ENCODE measurements at places on chromosomes 16 and 17.

GRCh38 chr16:87253536-87253935 lies 63.7 kb downstream of the C16orf95 start:
- H3K27me3 ChIP-seq, result no peaks in the 10 kb centered on the region
- no peaks in the 10 kb centered on the region for H3K36me3 ChIP-seq
- no peak overlapping the region for H3K4me3 ChIP-seq
- no peak overlapping the region for H3K27ac ChIP-seq
- H3K4me1 ChIP-seq, result no peaks in the 10 kb centered on the region

DNA sequence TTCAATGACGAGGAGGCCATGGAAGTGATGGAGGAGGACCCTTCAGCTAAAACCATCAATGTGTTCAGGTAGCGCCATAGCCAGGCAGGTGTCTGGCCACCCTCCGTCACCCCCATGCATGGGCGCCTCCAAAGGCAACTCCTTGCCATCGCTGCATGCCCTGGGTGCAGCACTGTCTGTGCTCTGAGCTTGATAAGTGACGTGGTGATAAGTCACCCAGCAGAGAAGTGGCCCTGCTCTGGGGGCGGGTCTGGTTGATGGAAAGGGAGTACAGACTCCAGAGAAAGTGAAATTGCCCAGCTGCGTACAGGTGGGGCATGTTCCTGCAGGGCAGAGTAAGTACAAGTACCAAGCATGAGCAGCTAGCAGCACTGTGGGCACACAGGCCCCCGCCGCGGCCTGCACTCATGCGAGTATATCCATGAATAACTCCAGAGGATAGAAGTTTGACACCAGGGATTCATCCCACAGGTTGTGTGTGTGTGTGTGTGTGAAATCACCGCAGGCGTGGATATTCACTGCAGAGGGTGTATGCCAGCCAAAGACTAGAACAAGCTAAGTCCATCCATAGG lies 13.1 kb downstream of the DNAI2 start:
- no peak overlapping the region for H3K4me3 ChIP-seq
- DNase-seq, result no peak
- H3K27ac ChIP-seq, result no peak overlapping the region
- no peaks in the 10 kb centered on the region for H3K27me3 ChIP-seq

DNA sequence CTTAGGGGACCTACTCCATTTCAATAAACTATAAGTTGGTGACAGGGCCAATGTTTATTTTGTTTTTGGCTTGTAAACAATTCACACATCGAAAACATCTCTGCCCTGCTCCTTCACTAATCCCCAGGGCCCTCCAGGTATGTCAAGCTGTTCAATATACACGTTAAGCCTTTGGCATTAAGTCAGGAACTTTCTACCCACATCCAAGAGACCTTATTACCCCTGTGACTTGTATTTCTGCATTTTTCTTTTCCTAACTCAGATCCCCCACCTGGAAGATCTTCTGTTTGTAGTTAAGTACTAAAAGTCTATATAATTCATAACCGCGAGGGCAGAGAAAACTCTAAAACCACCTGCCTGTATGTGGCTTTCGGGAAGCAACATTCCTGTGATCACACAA lies 106.8 kb upstream of the AXIN2 start:
- no peak overlapping the region for H3K4me3 ChIP-seq
- no peaks in the 10 kb centered on the region for H3K36me3 ChIP-seq
- no peak overlapping the region for H3K27ac ChIP-seq
- no peak for DNase-seq

GRCh38 chr16:30350134-30350871 lies 4.8 kb downstream of the CD2BP2 start:
- no peak overlapping the region for H3K27ac ChIP-seq
- no peak overlapping the region for H3K4me3 ChIP-seq
- H3K27me3 ChIP-seq, result no peaks in the 10 kb centered on the region
- H3K36me3 ChIP-seq, result peaks cover 25% of the 10 kb centered on the region
- no peak for DNase-seq
- peaks cover 4% of the 10 kb centered on the region for H3K4me1 ChIP-seq

DNA sequence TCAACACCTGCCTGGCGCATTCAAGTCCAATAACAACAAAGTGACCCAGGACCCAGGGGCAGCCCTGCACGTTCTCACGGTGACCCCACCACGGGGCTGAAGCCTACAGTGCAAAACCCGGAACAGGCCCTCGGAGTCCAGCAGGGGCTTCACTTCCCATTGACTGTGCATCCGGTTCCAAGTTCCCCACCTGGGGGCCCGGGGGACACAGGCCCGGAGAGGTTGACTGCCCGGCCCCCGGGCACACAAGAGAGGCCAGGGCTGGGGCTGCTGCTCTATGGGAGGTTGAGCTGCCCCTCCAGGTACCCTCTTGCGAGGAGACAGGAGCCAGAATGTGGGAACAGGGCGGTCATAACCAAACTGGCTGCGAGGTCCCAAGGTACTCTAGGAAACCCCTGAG lies 31.3 kb downstream of the ENGASE start:
- H3K4me3 ChIP-seq, result no peak overlapping the region
- no peak overlapping the region for H3K27ac ChIP-seq
- H3K36me3 ChIP-seq, result no peaks in the 10 kb centered on the region
- no peak for DNase-seq

DNA sequence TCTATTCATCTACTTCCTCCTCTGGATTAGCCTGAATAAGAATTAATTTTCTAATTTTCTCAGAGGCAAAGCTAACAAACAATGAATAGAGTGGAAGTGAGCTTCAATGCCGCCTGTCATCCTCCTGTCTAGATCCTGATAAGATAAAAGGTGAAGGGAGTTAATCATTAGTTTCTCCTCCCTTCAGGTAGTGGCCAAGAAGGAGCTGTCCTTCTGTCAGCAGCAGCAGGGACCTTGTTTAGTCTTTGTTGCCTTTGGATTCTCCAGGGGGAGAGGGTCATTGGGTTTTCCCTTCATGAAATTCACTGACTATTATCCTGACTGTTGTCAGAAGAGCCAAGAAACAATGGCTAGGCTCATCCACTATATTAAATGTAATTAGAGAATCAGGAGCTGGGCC lies 420.2 kb upstream of the GOT2 start:
- no peaks in the 10 kb centered on the region for H3K27me3 ChIP-seq
- no peaks in the 10 kb centered on the region for H3K36me3 ChIP-seq
- no peak overlapping the region for H3K27ac ChIP-seq

DNA sequence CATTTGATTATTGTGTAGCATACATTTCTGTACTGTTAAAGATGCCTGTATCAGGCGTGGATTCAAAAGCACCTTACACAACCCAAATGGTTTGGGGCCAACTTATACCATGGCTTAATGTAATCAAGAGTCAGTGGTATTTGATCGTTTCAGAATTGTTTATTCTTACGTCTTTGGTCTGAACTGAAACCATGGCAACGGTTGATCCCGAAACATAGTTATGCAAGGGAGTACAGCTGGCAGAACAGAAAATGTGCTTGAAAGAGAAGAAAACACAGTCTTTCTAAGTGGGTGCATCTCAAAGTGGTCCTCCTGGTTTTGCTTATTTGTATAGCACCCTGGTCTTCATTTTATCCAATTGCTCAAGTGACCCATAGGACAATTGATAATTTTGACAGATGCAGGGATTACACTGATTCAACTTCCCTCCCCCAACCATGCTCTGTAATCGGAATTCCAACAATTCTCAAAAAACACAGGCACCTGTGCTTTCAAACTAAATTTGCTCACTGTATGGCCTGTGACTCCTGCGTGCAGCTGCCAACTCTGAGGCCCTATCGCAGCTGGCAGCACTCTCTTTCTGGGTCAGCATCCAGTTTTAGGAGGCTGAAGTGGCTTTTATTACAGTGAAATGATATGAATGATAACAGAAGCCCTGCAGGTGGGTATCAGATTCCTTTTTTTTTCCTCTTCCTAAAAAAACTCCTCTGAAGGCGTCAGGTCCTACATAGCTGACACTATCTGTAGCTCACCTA lies 77.0 kb upstream of the AXIN2 start:
- H3K4me1 ChIP-seq, result 0 out of 2 replicates have a peak, but pooled peaks cover 2% of the 10 kb centered on the region
- no peak overlapping the region for H3K27ac ChIP-seq
- H3K36me3 ChIP-seq, result no peaks in the 10 kb centered on the region
- no peak overlapping the region for H3K4me3 ChIP-seq

GRCh38 chr16:75250809-75251279 lies 580 bp downstream of the BCAR1 start:
- no peaks in the 10 kb centered on the region for H3K36me3 ChIP-seq
- H3K27me3 ChIP-seq, result no peaks in the 10 kb centered on the region
- H3K4me3 ChIP-seq, result peak overlapping the region; percentile 64
- H3K4me1 ChIP-seq, result peaks cover 73% of the 10 kb centered on the region
- no peak for DNase-seq

DNA sequence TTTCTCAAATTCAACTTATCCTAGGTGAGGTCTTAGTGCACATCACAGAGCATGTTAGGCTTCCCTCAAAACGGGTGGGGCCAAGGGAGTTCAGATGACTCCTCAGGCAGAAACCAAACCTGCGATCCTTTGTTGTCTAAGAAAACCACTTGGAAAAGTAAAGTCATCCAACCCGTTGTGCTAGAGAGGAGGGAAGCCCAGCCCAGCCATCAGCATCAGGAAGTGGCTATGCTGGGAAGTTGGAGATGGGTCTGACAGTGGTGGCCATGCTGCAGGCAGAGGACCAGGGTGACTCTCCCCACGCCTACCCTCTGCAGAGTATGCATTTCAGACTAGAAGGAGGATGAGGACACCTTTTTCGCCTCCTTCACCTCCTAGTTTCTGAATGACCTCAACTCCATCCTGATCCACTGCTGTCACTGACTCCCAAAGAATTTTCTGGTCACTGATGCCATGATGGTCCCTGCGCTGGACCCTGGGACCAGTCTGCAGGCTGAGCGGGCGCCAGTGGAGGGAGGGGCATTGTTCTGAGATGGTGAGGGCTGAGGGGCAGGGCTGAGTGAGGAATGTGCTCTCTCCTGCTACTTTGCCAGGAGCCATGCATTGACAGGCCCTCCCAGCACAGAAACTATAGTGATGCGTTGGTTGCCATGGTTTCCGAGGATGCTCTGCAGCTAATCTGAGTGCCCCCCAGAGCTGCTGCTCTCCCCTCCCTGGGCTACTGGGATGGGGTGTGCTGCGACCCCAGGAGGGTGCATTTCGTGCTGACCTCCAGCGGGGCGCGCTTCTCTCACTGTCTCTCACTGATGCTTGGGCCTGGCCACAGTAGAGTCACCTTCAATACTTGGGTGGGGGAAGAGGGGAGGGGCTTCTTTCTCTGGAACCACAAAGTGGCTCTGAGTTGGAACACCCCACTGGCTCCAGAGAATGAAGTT lies 20.4 kb downstream of the ALOX12B start:
- no peak overlapping the region for H3K4me3 ChIP-seq
- peaks cover 48% of the 10 kb centered on the region for H3K27me3 ChIP-seq
- H3K4me1 ChIP-seq, result peaks cover 24% of the 10 kb centered on the region
- H3K27ac ChIP-seq, result no peak overlapping the region

- H3K27me3 ChIP-seq, result no peaks in the 10 kb centered on the region
- peak within 1 kb of the TSS; percentile 75 for H3K4me3 ChIP-seq
- H3K27ac ChIP-seq, result peak within 1 kb of the TSS; percentile 75
- peaks cover 14% of the 10 kb centered on the region for H3K4me1 ChIP-seq
Measured at GRCh38 chr16:53502331-53503269, at the start of gene AKTIP. Gene AKTIP (minus strand): TSS chr16:53503209. CDS start chr16:53500259, 2,950 bp downstream.

DNA sequence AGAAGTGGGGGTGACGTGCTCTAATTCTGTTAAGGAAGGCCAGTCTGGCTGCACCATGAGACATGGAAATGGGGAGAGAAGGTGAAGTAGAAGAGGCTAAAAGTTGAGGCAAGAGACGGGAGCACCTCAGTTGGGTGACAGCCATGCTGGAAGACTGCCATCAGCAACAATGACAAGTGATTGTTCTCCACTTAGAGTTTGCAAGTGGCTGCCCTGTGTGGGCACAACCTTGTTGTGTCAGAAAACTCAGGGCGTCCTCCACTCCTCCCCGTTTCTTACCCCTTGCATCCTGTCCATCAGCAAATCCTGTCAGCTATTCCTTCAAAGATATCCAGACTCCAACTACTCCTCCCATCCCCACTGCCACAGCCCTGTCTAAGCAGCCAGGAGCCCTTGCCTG lies 17.6 kb downstream of the CES1 start:
- H3K27me3 ChIP-seq, result no peaks in the 10 kb centered on the region
- H3K4me3 ChIP-seq, result no peak overlapping the region
- no peak for DNase-seq
- H3K4me1 ChIP-seq, result no peaks in the 10 kb centered on the region
- no peaks in the 10 kb centered on the region for H3K36me3 ChIP-seq

DNA sequence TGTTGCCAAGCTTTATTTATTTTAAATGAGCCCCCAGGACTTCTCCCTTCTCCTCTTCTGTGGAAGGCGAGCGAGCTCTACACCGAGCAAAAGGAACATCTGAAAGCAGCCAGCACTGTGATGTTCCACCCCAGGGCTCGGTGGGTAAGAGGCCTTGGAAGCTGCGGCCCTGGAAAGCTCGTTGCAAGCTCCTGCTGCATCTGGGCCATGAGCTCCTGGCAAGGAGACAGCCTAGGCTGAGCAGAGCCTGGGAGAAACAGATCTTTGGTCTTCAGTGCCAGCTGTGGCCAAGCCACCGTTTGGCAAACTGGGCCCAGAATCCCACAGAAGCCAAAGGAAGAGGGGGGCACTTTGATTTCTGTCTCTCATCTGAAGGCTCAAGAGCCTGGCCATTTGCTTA lies 114.1 kb downstream of the ENGASE start:
- peaks cover 13% of the 10 kb centered on the region for H3K27me3 ChIP-seq
- no peak overlapping the region for H3K4me3 ChIP-seq
- no peak for DNase-seq
- H3K4me1 ChIP-seq, result peaks cover 10% of the 10 kb centered on the region
- no peaks in the 10 kb centered on the region for H3K36me3 ChIP-seq

- no peak overlapping the region for H3K27ac ChIP-seq
- no peaks in the 10 kb centered on the region for H3K27me3 ChIP-seq
- H3K36me3 ChIP-seq, result no peaks in the 10 kb centered on the region
Measured at GRCh38 chr16:60905811-60906210, 1130.4 kb downstream of the CDH8 start.

- DNase-seq, result no peak
- H3K27ac ChIP-seq, result no peak overlapping the region
- no peaks in the 10 kb centered on the region for H3K36me3 ChIP-seq
- no peaks in the 10 kb centered on the region for H3K27me3 ChIP-seq
- no peaks in the 10 kb centered on the region for H3K4me1 ChIP-seq
- H3K4me3 ChIP-seq, result no peak overlapping the region
Measured at GRCh38 chr17:65131946-65132345, 5.2 kb upstream of the RGS9 start.

DNA sequence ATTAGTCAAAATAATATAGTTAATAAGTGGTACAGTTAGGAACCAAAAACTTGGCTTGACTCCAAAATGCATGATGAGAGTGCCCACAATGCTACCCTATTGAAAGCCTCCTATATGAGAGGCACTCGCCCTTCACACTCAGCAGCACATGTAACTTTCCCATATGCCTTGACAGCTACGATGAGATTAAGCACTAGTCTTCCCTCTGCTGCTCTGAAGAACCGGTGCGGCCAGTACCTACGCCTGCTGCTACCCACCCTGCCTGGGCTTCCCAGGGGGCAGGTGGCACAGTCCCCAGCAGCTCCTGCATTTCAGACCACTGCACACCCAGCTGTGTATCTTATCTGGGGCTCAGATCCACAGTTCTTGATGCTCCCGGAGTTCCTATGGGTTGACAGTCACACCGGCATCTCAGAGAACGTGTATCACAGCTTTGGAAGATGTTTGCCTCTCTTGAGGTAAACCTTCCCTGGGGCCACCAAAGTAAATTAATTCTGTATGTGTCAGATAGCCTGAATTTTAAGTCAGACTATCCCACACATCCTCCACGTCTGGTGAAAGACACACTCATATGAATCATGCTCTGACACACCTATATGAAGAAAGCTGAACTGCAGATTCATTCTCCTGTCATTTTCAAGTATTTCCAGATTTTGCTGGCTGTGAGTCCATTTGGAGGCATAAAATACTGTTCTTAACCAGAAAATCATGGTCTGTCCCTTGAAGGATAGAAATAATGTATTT lies 77.8 kb downstream of the MYH10 start:
- H3K4me1 ChIP-seq, result no peaks in the 10 kb centered on the region
- no peak overlapping the region for H3K27ac ChIP-seq
- no peaks in the 10 kb centered on the region for H3K27me3 ChIP-seq
